Ascending aorta (tissue), 2 donors: ENCODE measurements at places on chromosomes 1 and 21.

GRCh38 chr1:43977376-43978263 is 1.4 kb upstream of the B4GALT2 start:
- no peak for DNase-seq

DNA sequence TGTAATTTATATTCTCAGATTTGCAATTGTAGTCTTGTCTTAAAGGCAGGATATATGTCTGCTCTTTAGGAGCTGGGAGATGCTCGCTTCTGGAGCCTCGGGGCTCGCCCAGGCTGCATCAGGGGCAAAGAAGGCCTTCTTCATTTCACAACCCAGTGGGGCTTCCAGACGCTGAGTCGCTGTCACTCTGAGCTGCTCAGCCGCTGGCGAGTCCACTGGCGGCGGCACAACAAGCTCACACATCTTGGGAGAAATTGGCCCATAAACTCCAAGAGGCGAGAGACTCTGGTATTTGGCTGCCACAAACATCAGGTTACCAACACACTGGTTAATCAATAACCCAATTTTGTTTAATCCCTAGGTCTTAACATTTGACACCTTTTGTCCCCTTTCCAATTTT is 216.6 kb downstream of the ATG4C start:
- no peak for DNase-seq

DNA sequence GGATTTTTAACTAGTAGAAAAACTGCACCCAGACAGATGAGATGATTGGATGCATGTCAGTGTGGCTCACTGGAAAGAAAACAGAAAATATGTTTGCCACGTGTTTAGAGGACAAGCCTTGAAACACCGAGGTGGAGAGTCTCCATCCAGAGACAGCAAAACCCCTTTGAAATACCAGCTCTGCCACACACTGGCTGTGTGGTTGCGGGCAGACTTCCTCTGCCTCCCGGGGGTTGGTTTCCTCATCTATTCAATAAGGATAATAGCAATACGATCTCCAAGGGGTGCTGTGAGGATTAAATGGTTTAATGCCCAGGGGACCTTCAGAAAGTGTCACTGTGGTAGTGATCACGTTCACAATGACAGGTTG is 67.2 kb upstream of the PARP1 start:
- no peak for DNase-seq

- no peak for DNase-seq
Observed at GRCh38 chr1:168442931-168443330, 100.9 kb downstream of the XCL2 start.

- DNase-seq, result no peak
Observed at GRCh38 chr1:44413740-44414139, 8.7 kb downstream of the RNF220 start.

- DNase-seq, result no peak
Observed at GRCh38 chr1:50681931-50682330, 258.7 kb upstream of the DMRTA2 start.

- no peak for DNase-seq
Observed at GRCh38 chr1:96233422-96233821, 488.2 kb upstream of the PTBP2 start.

GRCh38 chr1:230839173-230839572 is 29.1 kb downstream of the C1orf198 start:
- DNase-seq, result peak; percentile 46
